ENCODE measurements at places on chromosomes 6 and 20.

- no peak for DNase-seq
Measured at GRCh38 chr20:9928281-9928737, 89.4 kb upstream of the PAK5 start.

- DNase-seq, result no peak
Measured at GRCh38 chr6:46832816-46833215, 39.6 kb downstream of the MEP1A start.

- no peak for DNase-seq
Measured at GRCh38 chr20:6287471-6287870, 164.6 kb upstream of the FERMT1 start.

DNA sequence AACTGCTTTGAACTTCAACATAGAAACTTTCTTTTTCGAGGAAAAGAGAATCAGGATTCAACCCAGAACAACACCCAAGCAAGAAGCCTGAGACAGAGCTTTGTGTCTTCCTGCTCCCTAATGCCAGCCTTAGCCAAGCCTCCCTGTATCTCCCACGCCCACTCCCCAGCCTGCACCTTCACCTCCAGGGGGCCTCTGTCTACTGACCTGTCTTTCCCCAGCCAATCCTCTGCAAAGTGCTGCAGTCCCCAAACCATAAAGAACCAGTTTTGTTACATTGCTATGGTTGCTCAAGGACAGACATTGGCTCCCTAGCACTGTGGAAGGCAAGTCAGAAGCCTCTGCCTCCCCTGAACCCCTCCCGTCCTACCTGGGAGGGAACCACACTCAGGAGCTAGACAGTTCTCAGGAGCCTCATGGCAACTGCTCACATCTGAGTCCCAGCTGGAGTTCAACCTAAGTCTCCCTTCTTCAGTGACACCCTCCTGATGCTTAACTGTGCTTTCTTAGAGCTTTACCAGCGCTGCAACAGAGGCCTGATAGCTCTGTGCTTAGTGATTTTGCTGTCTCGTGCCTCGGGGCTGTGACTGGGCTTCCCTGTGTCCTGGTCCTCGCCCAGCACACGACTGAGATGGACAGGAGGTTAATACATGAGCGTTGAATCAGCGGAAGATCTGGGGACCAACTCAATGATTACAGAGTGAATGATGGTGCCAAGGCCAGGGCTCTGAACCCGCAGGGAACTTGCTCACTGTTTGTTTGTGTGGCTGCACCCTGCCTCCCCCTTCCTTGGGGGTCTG, 101.5 kb upstream of the DUSP22 start:
- no peak for DNase-seq

DNA sequence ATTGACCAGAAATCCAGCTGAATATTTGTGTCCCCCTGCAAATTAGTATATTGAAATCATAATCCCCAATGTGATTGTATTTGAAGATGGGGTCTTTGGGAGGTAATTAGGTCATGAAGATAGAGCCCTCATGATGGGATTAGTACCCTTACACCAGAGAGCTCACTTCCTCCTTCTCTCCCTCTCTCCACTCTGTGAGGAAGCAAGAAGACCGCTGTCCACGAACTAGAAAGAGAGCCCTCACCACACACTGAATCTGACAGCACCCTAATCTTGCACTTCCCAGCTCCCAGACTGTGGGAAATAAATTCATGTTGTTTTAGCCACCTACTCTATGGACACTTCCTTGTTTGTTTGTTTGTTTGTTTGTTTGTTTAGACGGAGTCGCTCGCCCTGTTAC, 11.9 kb upstream of the PLAGL1 start:
- no peak for DNase-seq

GRCh38 chr6:38159596-38159995, 340.1 kb downstream of the ZFAND3 start:
- DNase-seq, result no peak

- no peak for DNase-seq
Measured at GRCh38 chr20:50107796-50108331, 5.1 kb downstream of the UBE2V1 start.

DNA sequence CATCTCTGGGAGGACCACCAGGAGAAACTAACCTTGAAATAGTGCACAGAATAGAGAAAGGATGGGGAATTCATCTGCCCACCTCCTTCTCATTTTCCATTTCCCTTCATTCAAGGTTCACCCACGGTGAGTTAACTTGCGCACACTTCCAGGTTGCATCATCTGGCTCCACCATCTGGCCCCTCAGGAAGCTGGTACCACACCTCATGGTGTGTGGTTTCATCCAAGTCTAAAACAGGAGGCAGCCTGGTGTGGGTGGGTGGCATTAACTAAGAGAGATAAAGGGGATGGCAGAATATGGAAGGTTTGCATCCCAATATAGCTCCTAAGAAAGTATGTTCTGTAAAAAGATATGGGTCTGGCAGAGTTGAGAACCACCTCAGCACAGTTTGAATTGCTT, 3.8 kb downstream of the ZNF334 start:
- no peak for DNase-seq

- DNase-seq, result no peak
Measured at GRCh38 chr6:124131259-124131658, 327.6 kb downstream of the NKAIN2 start.

DNA sequence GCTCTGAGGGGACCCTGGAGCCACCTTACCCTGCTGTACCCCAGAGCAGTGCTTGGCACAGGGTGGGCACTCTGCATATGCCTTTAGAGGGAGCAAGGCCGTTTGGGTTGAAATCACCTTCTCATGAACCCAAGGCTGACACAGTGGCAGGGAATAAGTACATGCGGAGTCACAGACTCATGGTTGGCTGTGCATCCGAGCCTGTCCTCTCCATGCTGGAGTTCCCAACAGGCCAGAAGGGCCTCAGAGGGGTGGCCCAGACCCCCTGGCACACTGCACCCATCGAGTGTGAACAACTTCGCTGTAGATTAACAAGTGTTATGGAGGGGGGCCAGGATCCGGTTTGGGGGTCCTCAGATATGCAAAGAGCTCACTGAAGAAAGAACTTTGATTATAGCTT, 21.0 kb upstream of the IRF4 start:
- DNase-seq, result no peak

- no peak for DNase-seq
Measured at GRCh38 chr20:47770935-47771334, 14.3 kb downstream of the SULF2 start.

DNA sequence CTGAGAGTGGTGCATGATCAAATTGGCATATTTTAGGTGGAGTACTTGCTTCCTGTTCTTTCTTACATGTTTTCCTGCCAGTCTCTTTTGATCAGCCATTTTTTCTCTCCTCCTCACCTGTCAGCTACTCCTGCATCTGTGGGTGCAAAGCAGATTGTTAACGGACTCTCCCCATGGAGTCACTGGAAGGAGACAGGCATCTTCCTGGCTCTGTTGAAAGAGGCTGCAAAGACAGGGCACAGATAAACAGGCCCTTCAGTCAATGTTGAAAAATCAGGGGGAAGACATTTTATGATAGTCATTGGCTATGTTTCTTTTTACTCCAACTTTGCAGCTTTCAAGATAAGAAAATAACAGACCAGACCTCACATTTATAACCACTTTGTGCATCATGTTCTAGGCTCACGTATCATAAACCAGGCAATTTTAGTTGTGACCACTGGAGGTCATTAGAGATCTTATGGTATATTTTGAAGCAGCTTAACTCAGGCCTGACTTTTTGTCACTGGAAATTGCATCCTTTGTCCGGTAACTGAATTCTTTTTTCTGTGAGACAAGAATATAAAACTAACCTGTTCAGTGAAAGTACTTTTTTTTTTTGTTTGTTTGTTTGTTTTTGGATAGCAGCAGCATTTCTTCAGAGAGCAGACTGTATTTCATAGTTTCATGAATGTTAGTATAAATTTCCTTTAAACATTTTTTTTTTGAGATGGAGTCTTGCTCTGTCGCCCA, 20.1 kb downstream of the ECT2L start:
- DNase-seq, result no peak

DNA sequence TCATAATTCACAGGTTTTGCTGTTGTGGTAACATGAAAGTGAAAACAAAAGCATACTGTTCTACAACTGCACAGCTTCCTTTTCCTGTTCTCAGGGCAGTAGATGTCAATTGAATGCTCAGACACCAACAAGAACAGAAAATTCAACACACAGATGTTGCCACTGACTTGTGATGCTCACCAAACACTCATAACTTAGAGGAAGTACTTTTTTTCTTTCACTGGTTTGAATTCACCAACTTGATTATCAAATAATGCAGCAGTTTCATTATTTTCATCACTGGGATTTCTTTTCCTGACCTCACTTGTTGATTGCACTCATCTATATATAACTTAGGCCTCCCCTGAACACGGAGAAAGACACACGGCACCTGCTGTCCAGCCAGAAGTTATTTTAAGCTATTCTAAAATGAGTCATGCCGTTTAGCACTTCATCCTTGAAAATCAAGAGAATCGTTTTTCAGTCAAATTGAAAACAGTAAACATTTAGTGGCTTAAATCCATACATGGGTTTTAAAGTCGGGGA, 949 bp downstream of the TXLNB start:
- DNase-seq, result no peak

GRCh38 chr6:139925894-139926641, 551.6 kb upstream of the CITED2 start:
- DNase-seq, result no peak

GRCh38 chr6:169955731-169956437, 204.5 kb downstream of the ERMARD start:
- DNase-seq, result no peak

DNA sequence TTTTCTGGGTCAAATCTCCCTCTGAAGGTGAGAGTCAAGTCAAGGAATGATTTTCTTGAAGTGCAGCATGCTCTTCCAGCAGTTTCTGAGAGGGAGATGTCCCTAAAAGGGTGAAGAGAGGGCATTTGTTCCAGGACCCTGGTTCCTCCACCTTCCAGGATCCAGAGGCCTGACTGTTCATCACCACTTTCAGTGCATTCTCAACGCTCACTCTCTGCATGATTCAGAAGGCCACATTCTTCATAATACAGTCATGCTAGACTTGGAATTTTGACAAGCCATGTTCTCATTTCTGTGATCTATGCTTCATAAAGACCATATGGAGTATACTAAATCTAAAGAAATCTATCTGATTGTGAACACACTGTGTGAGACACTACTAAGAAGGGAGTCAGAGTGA, 85.1 kb downstream of the PDE7B start:
- DNase-seq, result no peak

GRCh38 chr6:112298021-112298745, 43.8 kb upstream of the LAMA4 start:
- DNase-seq, result no peak

DNA sequence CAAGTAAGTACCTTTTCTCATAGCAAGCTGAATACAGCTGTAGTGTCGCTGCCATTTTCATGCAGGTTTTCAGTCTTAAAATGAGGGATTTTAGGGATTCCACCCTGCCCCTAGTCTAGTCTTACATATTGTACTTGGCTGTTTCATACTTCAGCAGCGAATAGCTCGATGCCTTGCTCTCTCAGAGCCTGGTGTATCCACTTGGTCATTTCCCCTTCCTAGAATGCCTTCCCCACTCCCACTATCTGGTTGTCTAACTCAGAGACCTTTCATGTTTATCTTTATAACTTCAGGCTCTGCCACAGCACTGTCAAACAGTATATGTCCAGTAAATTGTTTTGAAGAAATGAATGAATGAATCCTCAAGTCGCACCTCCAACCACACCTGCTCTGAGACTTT, 21.1 kb upstream of the IPCEF1 start:
- no peak for DNase-seq

DNA sequence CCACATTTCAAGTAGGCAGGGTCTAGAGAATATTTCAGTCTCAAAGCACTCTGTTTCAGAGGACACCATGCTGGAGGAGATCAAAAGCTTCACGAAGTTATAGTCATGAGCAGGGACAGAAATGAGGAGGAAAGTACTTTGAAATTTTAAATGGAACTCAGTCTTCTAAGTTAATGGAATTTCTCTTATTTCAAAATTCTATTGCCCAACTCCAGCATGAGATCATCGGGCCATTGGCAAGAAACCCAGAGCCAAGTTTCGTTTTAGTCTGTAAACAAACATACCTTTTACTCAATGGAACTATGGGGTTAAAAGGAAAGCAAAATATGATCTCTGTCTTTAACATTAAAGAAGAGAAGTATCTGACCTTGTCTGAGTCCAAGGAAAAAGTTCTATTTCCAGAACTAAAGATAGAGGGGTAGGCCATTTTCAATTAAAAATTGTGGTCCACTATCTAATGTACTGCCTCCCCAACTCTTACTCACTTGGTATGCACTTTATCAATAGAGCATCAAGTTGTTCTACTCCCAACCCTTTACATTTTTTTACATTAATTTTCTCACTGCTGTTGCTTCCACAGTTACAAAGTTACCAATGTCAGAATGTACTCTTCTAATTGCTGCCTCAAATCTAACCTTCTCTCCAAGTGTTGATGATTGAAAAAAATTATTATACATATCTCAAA, 235.3 kb upstream of the NRSN1 start:
- DNase-seq, result no peak

DNA sequence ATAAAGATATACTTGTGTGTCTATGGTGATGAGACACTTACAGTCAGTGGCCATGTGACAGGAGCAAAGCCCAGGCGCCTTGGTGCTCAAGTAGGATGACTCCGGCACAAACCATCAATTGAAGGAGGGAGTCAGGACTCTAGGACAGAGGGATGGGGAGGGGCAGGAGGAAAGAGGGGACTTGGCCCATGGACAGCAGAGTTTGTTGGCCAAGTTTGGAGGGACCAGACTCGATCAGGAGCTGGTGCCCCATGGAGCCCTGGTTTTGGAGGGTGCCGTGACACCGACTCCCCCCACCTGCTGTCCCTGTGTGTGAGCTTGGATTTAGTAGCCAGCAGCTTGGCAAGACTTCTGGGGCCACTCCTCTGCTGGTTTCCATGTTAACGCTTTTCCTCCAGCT, 66.1 kb downstream of the ADNP start:
- DNase-seq, result no peak

GRCh38 chr20:48416002-48416401, 411.8 kb downstream of the PREX1 start:
- DNase-seq, result no peak

GRCh38 chr6:54598787-54599313, 247.7 kb upstream of the FAM83B start:
- DNase-seq, result no peak

DNA sequence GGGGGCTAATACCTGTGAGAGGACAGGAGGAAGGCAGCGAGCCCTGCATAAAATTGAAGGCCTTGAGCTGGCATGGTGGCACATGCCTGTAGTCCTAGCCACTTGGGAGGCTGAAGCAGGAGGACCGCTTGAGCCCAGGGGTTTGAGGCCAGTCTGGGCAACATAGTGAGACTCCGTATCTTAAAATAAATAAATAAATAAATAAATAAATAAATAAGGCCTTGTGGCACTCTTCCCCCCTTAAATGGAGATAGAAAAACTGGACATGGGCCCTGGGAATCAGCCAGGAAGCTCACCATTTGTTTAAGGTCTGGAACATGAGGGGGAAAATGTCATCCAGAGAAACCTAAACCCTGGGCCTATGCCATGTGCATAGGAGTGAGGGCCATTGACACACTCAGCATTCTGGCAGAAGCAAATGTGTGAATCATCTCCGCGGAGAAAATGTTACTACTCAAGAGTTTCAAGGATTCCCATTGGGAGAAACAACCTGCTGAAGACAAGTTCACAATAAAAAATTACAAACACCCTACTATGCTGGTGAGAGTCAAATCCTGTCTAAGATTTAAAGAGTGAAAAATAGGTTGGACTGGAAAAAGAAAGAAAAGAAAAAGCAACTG, 51.9 kb upstream of the UBR2 start:
- DNase-seq, result no peak

GRCh38 chr20:48616481-48616880, 211.3 kb downstream of the PREX1 start:
- no peak for DNase-seq

GRCh38 chr6:17276766-17277165, 4.4 kb upstream of the RBM24 start:
- no peak for DNase-seq

- DNase-seq, result no peak
Measured at GRCh38 chr20:34892671-34893070, 16.3 kb downstream of the ACSS2 start.

Measured in stimulated activated CD8-positive, alpha-beta memory T cell treated with anti-CD3 and anti-CD28 coated beads, Interleukin-4, amount 100 ng/mL, for 24 hours (primary cell).